ENCODE measurements at places on chromosomes 4 and X.

GRCh38 chr4:89294573-89295269 lies 12.9 kb downstream of the GPRIN3 start:
- no peak for DNase-seq

DNA sequence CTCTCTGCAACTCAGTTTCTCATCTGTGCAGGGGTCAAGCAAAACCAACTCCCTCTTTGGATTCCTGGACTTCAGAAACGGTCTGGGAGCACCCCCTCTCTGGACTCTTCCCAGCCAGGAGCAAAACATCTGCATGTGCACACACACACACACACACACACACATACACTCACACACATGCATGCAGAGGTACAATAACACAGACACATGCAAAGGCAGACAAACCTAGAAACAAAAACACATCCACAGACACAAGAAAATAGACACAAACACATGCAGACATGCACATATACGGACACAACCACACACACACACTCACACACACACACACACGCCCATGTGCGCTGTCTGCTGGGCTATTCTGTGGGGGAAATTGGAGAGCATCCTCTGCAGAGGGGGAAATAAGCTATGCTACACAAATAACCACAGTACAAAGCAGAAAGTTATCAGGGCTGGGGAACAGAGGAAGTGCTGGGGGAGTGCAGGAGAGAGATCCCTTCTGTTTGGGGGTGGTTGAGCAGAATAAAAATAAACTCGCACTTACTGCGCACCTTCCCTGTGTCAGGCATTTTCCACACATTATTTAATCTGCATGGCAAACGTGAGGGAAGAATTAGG lies 19.9 kb downstream of the IQSEC2 start:
- no peak for DNase-seq

DNA sequence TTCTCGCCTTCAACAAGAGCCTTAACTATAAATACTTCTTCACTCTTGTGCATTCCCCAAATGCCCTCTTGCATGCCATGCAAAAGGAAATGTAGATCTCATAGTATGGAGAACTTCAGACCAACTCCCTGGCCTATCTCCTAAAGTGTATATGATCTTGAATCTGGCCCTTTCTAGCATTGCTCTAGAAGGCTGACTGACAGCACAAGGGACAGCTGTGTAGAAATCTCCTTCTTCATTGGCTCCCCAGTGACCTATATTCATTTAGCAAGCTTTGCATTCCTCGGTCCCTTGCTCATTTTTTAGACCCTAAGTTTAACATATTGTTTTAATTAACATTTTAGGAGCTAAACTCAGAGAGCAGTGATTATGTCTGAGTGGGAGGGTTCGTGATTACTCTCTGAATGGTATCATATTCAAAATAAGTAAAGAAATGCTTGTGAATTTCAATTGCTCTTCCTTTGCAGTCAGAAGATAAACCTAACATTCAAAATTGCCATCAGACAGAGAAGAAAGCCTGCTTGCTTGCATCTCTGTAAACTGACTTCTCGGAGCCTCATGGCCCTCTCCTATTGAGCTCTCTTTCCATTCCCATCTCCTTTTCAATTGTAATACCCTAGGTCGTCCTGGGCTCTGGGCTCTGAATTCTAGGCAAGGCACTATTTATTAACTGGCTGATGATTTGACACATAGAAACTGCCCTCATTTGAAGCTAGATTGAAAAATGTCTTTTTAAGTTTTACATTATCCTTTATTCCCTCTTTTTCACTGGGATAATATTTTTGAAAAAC lies 120.3 kb upstream of the PRKG2 start:
- DNase-seq, result no peak

GRCh38 chr4:78174891-78175290 lies 117.8 kb downstream of the FRAS1 start:
- no peak for DNase-seq

- no peak for DNase-seq
Measured at GRCh38 chr4:22245294-22245693, 270.6 kb downstream of the ADGRA3 start.

All from cerebellar nuclear complex (tissue), 1 donor.